AG08396 (cell line): ENCODE measurements at places on chromosomes 6 and 20.

DNA sequence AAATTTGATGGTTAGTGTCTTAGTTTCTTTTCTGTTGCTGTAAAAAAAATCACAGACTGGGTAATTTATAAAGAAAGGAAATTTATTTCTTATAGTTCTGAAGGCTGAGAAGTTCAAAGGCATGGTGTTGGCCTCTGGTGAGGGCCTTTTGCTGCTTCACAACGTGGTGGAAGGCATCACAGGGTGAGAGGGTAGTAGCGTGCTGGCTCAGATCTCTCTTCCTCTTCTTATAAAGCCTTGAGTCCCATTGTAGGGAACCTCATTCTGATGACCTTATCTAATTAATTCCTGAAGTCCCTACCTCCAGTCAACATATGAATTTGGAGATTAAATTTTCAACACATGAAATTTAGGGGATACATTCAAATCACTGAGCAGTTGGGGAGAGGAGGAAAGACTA is 62.0 kb downstream of the ARID1B start:
- DNase-seq, result no peak

GRCh38 chr6:167219967-167220512 is 62.3 kb upstream of the GPR31 start:
- DNase-seq, result no peak

GRCh38 chr20:50302341-50303057 is 111.9 kb downstream of the CEBPB start:
- DNase-seq, result peak; percentile 59

- no peak for DNase-seq
Observed at GRCh38 chr20:62423326-62423706, 4.0 kb downstream of the RBBP8NL start.

DNA sequence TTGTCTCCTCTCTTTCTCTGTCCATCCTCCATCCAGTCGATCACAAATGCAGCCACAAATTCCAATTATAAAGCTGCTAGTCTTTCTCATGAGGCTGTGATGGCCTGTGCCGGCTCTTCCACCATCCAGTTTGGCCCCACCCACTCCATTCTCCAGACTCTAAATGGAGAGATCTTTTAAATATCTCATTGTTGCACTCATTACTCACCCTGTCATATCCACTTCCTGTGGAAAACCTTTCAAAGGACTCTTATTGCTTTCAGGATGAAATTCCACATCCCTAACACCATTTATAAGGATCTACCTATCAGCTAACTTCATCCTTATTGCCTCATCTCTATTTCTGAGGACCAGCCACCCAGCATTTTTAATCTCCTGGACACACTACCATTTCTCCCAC is 70.6 kb downstream of the NRN1 start:
- DNase-seq, result no peak

GRCh38 chr6:13030396-13030795 is 297.9 kb downstream of the TBC1D7 start:
- DNase-seq, result no peak

- DNase-seq, result no peak
Observed at GRCh38 chr6:141704151-141704550, 428.6 kb upstream of the GJE1 start.

DNA sequence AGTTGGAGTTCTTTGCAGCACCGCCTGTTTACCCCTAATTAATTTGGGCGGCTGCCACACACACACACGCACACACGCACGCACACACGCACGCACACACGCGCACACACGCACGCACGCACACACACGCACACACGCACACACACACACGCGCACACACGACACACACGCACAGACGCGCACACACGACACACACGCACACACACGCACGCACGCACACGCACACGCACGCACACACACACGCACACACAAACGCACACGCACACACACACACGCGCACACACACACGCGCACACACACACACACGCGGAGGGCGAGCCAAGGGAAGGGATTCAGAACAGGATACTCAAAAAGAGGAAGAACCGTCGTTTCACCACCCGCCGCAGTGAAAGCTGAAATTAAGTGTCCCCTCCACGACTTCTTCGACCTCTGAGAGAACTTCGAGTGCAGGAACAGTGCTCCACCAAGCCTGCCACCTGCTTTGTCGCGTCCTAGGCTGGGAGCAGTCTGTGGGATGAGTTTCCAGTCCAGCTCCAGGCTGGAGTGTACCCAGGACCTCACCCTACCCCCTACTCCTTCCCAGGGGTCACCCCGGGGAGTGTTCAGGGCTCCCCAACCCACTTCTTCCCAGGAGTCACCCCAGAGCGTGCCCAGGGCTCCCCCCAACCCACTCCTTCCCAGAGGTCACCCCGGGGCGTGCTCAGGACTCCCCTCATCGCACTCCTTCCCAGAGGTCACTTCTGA is 1.1 kb downstream of the RNASET2 start:
- DNase-seq, result no peak

DNA sequence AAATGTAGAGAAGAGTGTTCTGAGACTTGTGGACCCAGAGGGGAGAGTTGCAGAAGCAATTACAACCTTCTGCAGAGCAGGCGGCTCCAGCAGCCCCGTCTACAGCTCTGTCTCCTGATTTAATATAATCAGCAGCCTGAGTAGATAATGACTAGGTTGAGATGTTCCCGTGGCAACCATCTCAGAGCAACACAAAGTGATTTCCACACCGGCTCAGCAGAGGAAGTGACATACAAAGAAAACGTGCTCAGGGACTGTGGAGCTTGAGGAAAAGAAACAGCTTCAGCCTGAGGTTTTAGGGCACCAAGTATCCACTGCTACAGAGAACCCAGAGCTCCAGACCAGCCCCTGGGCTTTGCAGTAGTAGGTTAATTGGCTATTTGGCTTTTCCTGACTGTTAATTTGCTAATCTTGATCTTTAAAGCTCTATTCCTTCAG is 136.4 kb downstream of the MTFR2 start:
- peak; percentile 55 for DNase-seq

DNA sequence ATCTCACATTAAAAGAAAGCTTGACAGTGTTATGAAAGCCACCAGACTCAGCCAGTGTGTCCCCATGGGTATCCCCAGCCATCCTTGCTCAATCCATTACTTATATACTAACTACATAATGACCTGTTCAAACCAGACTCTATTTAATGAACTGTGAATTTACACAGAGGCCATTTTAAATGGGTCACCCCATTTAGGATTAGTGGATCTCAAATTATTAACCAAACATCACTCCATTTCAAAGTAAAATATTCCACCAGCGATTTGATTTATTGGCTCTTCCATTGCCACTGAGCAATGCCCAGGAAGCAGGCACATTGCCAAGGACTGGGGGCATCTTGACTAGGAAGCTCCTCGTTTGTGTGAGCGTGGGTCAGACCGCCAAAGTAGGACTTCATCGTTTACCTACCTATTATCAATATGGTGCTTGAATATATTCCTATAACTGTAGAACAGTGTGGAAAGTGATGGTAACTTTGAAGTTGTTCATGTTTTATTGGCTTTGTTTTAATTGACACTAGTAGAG is 15.5 kb upstream of the NPEPL1 start:
- no peak for DNase-seq

- peak; percentile 26 for DNase-seq
Observed at GRCh38 chr20:13262671-13263360, 41.7 kb downstream of the ISM1 start.

GRCh38 chr6:17107863-17108262 is 6.0 kb downstream of the STMND1 start:
- DNase-seq, result no peak
